HTR-8/SVneo (cell line): ENCODE measurements at places on chromosomes 11 and 22.

DNA sequence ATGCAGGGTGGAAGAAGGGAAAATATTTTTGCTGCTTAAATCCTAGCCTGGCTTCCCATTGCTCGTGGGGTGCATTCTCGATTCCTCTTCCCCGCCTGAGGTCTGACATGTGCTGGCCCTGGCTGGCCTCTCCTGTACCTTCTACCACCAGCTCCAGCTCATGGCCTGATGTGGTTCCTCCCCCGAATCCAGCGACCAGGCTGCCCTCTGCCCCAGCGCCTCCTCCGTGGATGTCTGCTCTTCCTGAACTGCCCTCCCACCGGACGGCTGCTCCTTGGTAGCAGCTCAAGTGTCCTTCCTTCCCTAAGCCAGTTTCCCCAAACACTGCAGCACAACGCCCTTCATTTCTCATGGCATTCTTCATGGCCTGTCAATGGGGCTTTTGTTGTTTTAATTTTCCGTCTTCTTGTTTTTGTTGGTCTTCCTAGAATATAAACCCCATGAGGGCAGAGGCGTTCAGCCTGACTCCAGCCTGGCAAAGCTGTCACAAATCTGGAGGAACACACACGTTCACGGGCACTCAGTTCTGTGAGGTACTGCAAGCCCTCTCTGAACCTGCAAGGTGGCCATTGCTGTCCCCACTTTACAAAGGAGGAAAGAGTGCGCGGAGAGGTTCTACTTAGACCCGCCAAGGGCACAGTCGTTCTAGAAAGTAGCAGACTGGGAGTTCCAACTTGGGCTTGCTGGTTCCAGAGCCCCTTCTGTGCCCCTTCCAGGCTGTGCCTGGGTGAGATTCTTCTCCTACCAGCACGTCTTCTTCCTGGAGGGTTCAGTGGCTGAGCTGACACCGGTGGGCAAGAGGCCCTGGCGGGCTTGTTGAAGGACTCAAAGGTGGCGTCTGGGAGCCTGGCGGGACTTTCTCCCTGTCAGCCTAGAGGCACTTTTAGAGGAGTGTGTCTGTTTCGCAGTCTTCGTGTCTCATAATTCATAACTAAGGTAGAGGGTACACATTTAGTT, 953 bp upstream of the LRP5 start:
- no peak for DNase-seq

GRCh38 chr22:23862103-23862502, 4.4 kb downstream of the SLC2A11 start:
- peak; percentile 61 for DNase-seq

DNA sequence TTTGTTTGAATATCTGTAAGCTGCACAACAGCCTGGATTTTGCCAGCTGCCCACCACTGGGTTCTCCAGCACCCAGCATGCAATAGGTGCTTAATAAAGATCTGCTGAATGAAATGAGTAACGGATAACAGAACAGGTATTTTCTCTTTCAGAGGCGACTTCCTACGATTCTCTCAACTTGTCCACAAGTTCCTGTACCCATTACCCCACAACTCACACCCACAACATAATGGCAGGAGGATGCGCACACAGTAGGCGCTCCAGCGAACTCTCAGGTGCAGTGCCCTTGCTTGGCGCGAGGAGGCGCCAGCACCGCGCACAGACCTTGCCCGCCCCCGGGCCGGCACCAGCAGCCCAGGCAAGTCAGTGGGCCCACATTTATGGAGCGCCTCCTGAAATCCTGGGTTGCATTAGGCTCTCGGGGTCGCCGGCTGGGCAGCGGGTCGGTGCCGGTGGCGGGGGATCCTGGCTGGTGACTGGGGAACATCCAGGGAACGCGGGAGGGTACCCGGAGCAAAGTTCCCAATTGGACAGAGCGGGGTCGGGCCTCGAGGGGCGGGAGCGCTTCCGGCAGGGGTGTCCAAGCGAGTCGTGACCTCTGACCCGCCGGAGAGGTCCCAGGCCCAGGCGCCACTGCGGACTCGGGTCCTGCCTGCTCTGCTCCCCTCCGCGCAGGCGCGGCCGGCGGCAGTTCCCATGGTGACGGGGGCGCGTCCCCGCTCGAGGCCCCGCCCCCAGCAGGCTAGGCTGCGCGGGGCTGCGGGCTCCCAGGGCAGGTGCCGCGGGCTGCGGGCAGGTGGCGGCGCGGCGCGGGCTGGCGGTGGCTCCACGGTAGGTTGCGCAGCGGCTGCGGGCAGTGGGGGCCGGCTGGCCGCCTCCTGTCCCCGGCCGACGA, at the start of gene KIAA1671:
Gene KIAA1671, plus strand, starts transcription at position 775 of the 895 bp plus-strand sequence. CDS start 75,284 bp downstream, outside the sequence.
- peak; percentile 83 for DNase-seq

- no peak for DNase-seq
Observed at GRCh38 chr11:48077251-48077650, 96.9 kb downstream of the PTPRJ start.

- no peak for DNase-seq
Observed at GRCh38 chr11:20844630-20845029, 175.2 kb downstream of the NELL1 start.

GRCh38 chr11:1456596-1457325, 29.8 kb downstream of the MOB2 start:
- DNase-seq: no peak

DNA sequence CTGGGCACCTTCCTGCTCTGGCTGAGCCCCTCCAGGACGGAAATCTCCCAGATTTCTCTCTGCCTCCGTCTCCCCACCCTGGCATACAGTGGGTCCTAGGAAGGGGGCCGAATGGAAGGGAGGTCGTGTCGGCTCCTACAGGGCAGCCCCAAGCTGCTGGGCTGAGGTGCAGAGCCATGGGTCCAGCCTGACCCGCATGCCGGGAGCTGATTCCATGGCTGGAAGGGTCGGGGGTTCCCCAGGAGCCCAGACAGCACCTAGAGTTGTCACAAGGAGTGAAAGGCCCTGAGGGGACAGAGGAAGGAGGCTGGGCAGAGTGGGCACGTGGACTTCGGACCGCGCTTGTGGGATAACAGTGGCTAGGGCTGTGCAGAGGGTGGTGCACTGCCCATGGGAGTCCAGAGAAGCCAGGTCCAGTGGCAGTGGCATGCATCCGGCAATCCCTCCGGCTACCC, 16.5 kb downstream of the CCND1 start:
- no peak for DNase-seq

DNA sequence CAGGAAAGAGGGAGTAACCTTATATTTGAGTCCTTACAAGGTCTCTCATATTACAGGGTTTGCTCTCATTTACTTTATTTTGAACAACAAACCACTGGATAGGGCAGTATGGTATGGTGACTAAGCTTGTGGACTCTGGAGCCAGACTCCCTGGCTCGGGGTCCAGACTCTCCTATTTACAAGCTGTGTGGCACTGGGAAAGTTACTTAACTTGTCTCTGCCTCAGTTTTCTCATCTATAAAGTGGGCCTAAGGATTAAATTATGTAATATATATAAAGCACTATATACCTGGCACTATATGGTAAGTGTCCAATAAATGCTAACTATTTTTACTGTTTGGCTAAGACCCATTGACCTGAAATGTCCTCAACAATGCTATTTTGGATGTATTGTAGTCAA, 1.7 kb upstream of the DCHS1 start:
- no peak for DNase-seq

DNA sequence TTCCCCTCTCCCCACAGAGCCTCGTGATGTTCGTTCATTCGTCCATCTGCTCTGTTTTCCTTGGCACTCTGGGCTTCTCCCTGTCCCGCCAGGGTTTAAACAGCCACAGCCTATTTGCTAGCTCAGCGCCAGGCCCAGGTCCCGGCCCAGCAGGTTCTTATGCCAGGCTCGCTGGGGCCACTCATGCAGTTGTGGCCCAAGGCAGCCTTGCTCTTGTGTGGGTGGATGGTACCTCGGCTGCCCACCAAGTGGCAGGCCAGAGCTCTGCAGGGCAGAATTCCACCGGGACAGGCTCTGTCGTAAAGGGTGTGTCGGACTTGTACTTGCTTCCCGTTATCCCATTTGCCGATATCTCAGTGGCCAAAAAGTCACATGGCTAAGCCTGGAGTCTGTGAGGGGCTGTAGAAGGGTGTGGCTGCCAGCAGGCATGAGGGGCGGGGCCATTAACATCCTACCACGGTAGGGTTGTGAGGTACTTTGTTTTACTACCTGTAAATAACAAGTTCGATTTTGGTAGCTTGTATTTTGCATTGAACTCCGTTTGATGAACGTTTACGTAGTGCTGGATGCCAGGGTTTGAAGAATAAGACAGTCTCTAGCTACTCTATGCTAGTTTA, 7.9 kb downstream of the FAM118A start:
- DNase-seq: no peak

GRCh38 chr11:109043315-109043714, 378.4 kb downstream of the DDX10 start:
- no peak for DNase-seq

DNA sequence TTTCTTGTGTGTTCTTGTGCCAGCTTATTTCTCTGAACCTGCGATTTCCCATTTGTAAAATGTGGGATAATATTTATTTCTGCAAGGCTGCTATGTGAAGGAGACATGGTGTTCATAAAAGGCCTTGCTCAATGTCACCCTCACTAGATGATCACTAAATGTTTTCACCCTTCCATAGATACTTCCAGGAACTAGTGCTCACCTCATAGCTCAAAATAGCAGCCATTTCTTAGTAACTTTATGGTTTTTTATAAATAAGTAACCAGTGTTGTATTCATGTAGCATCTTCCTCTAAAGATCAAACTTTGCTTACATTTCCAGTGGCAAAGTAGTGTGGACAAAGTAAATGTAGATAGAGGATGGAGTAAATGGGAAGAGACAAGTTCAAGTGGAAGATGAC, 23.8 kb downstream of the SYTL2 start:
- DNase-seq: no peak

GRCh38 chr11:22626573-22627239, 1.1 kb upstream of the FANCF start:
- no peak for DNase-seq

GRCh38 chr22:44727709-44728108, 24.7 kb upstream of the ARHGAP8 start:
- no peak for DNase-seq

DNA sequence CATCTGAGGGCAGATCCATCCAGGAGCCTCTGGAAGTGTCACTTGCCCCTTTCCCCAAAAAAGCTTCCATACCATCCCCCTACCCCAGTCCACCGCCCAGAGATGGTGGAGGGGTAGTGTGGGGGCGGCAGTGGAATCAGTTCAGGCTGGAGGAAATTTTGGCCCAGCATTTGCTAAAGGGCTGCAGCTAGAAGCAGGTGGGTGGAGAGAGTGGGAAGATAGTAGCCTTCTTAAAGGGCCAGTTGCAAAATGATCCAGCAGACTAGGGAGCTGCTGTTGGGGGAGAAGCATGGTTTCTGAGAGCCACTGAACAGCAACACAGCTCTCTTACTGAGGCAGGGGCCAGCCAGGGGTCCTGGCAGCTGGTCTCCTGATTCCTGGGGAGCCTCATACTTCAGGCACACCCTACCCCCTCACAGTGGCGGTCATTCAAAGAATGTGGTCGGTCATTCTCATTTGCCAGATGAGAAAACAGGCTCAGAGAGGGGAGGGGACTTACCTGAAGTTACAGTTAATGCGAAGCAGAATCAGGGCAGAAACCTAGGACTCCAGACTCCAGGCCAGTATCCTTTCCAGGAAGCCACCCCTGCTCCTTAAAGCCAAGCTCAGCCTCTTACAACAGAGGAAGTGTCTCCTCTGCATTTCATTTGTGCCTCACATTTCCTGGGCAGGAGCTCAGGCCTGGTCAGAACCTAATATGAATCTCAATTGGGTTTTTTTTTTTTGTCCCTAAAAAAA, 5.4 kb downstream of the SEC14L2 start:
- DNase-seq: no peak

GRCh38 chr11:112597286-112597790, 336.7 kb upstream of the PLET1 start:
- no peak for DNase-seq

DNA sequence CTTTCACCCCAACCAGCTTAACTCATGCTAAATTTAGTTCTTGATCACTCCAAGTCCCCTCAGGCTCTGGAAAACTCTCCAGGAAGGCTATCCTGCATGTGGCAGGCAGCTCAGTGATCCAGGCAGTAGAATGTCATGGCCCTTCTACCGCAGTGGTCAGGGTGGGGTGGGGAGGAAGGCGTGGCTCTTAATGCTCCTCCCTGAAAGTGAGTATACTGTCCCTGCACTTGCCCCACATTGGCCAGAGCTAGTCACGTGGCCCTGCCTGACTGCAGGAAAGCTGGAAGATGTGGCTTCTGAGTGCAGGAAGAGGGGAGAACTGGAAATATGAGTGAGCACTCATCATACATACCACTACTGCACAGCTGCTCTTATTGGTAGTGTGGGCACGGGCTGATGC, 102.1 kb downstream of the GRAMD1B start:
- DNase-seq: no peak

- no peak for DNase-seq
Observed at GRCh38 chr22:43128928-43129424, 14.2 kb downstream of the MCAT start.

DNA sequence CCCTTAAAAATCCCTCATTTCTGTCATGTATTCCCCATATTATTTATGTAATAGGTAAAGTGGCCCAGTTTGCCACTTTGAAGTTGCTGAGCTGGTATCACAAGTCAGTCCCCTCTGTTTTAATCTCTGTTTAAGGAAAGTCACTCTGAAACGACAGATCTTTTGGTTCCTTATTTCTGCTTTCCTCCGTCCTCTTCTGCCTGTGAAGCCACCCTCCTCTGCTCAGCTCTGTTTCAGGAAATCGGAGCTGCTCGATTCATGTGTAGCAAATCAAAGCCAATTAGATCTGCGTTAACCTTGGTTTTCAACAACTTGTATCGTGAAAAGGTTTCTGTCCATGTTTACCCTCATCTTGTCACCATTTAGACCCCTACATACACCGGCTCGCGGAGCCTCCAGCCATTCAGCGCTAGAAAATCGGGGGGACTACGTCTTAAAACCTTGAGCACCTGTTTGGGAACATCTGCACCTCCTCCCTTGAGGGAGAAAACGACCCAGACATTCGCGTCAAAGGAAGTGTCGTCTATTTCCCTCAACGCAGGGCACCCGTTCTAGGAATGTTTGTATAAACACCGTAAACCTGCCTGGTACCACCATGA, 576 bp upstream of the SC5D start:
- no peak for DNase-seq
